ENCODE measurements at places on chromosomes 6 and 20. TPM values are rescaled to one million over a fixed set of nuclear protein-coding genes. Genes with fewer than 3 reads are reported as not detected.

The NKX2-2 gene
- total RNA-seq = not detected

DNA sequence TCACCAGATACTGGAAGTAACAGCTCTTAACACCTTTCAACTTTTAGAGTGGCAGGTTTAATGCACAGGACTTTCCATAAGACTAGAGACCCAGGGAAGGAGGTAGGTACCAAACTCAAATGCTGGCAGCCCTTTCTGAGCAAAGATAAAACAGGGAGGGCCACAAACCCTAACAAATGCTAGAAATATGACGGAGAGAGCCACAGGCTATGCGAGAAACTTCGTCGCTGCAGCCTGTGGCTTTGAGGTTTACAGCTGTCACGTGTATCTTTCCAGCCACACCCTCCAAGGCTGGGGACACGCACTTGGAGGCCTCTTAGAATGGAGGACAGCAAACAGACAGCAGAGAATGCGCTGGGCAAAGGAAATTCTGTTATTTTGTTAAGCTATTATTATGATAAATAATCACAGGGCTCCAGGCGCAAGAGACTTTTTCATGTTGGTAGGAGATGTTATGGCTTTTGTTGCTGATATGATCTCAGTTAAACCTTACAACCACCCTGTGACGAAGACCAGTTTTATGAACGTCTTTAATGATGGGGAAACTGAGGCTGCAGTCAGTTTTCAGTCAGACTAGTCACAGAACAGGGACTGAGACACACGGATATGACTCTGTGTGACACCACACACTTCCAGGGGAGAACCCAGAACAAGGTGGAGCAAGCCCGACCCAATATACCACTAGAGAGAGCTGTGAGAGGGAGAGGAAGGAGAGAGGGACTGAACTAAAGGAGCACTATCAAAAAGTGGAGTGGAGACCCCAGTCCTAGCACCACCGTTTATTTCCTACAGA is 2.0 kb downstream of the TRAM2 start:
- H3K4me1 ChIP-seq = peaks cover 28% of the 10 kb centered on the region
- no peaks in the 10 kb centered on the region for H3K27me3 ChIP-seq
- H3K27ac ChIP-seq = peak overlapping the region; percentile 87
- peaks cover 5% of the 10 kb centered on the region for H3K36me3 ChIP-seq
- peak; percentile 67 for DNase-seq
- peak overlapping the region; percentile 99 for H3K4me3 ChIP-seq

DNA sequence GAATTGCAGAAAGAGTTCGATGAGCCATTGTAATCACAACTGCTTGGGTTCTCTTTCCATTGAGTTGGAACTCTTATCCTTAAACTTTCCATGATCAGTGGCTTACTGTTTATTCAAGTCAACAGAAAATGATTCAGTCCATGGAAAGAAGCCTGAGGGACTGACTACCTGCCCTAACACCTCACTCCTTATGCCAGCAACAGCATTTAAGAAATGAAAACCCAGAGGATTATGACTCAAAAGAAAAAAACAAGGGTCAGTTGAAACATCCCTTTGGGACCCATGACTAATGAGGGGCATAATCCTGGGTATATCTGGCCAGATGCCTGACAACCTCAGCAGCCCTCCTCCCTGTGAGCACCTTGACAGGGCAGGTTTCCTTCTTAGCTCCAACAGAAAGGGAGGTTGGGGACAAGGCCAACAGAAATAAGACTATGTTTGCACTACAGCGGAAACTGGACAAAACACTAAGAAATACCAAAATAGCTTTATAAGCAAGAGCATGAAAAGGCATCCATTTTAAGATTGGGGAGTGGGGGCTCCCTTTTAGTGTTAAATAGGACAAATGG is 106.7 kb downstream of the MAP3K5 start:
- no peak overlapping the region for H3K4me3 ChIP-seq
- H3K4me1 ChIP-seq = no peaks in the 10 kb centered on the region
- no peaks in the 10 kb centered on the region for H3K36me3 ChIP-seq

- no peaks in the 10 kb centered on the region for H3K36me3 ChIP-seq
- H3K27me3 ChIP-seq = no peaks in the 10 kb centered on the region
- DNase-seq = no peak
These were observed 26.8 kb downstream of the HS3ST5 start for GRCh38 chr6:114315831-114316595.

Data from fibroblast of lung (primary cell).